HCT116 (cell line): ENCODE measurements at places on chromosomes 13 and 19. TPM values are rescaled to one million over a fixed set of nuclear protein-coding genes. Genes with fewer than 3 reads are reported as not detected.

The FFAR1 gene
- total RNA-seq: not detected

The LGALS14 gene
- total RNA-seq: not detected

DNA sequence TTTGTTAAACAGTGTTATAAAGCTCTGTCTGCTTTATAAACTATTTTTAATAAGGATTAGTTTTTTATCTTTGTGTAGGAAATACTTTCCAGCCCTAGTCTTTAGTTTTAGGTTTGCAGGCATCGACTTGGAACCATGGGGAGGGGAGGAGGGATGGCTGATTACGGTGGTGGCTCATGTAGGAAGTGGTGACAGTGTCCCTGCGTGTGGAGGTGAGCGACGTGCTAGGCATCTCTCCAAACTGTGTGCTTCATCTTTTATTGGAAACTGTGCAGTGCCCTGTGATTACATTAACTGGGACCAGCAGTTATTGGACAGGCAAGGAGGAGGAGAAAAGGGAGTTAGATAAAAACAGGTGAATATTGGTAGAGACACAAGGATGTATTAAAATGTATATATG lies 203.8 kb downstream of the ATP8A2 start:
- no peak for DNase-seq

DNA sequence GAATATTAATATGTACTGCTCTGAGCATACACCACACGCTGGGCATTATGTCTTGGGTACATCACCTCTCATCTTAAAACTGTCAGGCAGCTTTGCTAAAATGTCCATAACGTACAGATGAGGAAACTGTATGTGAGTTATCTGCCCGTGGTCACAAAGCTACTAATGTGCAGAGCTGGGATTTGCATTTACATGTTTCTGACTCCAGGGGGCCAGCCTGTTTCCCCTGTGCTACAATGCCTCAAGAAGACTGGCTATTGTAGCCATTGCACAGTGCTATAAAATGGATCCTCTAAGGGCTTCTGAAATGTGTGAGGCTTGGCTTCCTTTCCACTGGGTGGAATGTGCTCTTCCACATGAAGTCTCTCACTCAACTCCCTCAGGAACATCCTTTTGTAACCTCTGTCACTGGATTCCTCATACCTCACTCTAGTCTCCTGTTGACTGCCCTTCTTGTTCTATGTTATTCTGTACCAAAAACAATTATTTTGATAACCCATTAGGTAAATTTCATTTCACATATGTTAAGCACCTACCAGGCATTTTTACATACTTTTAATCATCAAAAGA lies 95.6 kb upstream of the HTR2A start:
- peak; percentile 16 for DNase-seq

- DNase-seq: no peak
Measured at GRCh38 chr13:67184247-67184646, 45.9 kb downstream of the PCDH9 start.

- DNase-seq: no peak
Measured at GRCh38 chr13:53445686-53446085, 417.1 kb downstream of the OLFM4 start.

DNA sequence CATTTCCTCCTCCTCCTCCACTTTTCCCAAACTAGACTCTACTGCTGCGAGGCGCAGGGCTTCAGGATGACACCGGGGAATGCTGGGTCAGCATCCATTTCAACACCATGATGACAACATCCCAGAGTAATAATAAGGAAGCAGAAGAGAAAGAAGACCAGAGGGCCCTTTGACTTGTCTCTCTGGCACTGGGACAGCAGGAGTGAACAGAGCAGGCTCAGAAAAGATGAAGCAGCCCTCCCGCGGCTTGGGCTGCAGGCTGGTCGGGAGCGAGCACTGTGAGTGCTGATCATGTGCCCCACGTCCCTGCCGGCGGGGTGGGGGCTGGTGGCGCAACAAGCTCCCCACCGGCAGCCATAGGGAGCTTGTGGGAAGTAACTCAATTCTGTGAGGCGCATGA lies 30.5 kb downstream of the RANBP3 start:
- no peak for DNase-seq

DNA sequence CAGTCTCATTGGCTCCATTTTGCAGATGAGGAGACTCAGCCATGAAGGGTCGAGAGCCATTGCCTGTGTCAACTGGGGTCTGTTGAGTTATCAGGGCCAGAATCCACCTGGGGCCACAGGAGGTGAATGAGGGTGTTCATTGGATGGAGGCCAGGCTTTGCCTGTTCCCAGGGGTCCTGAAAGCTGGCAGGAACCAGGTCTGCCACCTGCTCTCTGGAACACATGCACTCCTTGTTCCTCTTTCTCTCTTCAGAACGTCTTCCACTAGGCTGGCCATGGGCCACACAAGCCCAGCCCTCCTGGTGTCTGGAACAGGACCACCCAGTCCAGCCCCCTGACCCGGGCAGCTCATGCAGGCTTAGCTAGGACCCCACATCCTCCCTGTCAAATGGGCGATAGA lies 21.1 kb downstream of the PPP1R37 start:
- DNase-seq: no peak

DNA sequence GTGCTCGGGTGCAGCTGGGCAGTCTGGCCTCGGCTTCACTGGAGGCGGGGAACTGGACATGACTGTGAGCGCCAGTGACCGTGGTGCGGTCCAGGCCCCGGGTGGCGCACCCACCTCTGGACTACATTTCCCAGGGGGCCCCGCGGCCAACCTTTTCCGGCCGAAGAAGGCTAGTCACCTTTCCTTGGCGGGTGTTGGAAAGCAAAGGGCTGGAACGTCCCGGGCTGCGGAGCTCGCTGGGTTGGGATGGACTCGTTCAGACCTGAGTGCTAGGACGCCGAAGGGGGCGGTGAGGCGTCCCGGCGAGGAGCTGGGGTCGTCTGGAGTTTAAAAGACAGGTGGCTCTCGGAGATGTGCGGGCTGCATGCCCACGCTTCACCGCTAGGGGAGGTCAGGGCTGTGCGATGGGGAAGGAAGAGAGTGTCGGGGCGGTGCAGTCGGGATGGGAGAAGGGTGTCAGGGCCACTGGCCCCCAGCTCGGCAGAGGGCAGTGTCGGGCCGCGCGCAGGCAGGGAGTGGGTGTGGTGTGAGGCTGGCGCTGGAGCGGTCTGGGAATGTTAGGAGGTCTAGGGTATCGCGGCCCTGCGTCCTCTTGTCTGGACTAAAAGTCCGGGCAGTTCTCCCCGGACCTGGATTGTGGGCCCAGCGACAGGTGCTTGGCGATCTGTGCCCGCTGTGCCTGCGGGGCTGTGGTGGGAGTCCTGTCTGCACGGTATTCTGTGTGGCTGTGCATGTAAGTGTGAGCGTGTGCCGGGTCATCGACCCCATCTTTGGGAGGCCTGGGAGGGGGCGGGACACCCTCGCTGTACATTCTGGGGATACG lies 57.1 kb downstream of the ZNF568 start:
- DNase-seq: no peak

GRCh38 chr13:87810920-87811344 lies 139.8 kb downstream of the SLITRK5 start:
- DNase-seq: no peak
